ENCODE measurements at places on chromosomes 3 and 15.

- no peak for DNase-seq
- H3K4me3 ChIP-seq = no peak overlapping the region
- no peak overlapping the region for H3K27ac ChIP-seq
- H3K36me3 ChIP-seq = peaks cover 2% of the 10 kb centered on the region
- H3K27me3 ChIP-seq = no peaks in the 10 kb centered on the region
Measured at GRCh38 chr3:47643092-47643491, 64.4 kb upstream of the CSPG5 start.

DNA sequence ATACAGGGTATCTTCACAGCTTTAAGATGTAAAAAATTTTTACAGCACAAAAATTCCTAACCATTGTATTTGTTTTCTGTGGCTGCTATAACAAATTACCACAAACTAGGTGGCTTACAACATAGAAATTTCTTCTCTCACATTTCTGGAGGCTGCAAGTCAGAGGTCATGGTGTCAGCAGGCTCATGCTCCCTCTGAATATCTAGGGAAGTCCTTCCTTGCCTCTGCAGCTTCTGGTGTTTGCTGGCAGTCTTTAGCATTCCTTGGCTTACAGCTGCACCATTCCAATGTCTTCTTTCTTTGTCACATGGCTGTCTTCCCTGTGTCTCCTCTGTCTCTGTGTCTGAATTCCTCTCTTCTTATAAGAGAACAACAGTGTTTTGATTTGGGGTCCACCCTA is 310.2 kb upstream of the SUCLG2 start:
- H3K36me3 ChIP-seq = no peaks in the 10 kb centered on the region
- DNase-seq = no peak
- no peaks in the 10 kb centered on the region for H3K27me3 ChIP-seq
- H3K4me3 ChIP-seq = no peak overlapping the region
- H3K4me1 ChIP-seq = no peaks in the 10 kb centered on the region

DNA sequence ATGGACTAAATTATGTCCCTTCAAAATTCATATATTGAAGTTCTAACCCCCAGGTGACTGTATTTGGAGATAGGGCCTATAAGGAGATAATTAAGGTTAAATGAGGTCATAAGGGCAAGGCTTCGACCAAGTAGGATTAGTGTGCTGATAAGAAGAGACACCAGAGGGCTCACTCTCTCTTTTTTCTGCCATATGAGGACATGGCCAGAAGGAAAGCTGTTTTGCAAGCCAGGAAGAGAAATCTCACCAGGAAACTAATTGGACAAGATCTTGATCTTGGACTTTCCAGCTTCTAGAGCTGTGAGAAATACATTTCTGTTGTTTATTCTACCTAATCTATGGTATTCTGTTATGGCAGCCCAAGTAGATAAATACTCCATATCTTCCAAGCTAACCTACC is 503.6 kb upstream of the NAALADL2 start:
- no peak overlapping the region for H3K27ac ChIP-seq
- H3K36me3 ChIP-seq = no peaks in the 10 kb centered on the region
- no peaks in the 10 kb centered on the region for H3K4me1 ChIP-seq
- no peak overlapping the region for H3K4me3 ChIP-seq
- H3K27me3 ChIP-seq = no peaks in the 10 kb centered on the region

DNA sequence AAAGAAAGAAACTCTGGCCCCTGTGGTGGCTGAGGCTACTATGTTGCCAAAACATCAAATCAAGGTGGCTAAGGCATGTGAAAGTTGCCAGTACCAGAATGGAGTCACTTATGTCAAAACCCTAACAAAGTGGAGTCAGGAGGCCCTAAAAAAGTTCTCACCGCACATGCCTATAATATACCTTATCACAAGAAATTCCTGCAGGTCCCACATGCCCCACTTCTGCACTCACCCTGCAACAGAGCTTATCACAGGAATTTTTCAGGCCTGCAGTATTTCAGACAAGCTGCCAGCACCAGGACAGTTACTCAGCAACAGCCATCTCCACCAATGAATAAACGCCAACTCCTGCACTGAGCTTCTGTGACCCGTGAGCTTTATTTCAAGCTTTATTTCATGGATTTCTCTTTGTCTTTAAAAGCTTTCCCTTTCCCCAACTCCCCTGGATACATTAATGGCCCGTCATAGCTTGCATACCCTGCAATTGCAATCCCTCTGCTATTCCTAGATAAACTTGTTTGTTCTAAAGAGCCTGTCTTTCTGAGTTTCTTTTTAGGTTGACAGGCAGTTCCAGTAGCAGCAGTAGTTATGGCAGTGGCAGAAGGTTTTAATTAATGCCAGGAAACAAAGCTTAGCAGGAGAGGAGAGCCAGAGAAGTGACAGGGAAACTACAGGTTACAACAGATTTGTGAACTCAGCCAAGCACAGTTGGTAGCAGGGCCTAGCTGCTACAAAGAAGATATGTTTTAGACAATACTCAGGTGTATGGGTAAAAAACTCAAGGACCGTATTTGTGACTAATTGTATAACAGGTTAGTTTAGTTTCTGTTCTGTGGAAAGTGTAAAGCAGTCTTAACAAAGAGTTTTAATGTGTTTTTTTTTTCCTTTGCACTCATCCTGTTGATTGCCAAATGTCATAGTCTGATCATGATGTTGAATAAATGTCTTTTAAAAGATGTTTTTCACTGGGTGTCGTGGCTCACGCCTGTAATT is 15.9 kb upstream of the TMEM42 start:
- H3K4me1 ChIP-seq = no peaks in the 10 kb centered on the region
- no peak overlapping the region for H3K4me3 ChIP-seq
- DNase-seq = no peak
- no peaks in the 10 kb centered on the region for H3K36me3 ChIP-seq
- no peaks in the 10 kb centered on the region for H3K27me3 ChIP-seq
- H3K27ac ChIP-seq = no peak overlapping the region

- no peaks in the 10 kb centered on the region for H3K36me3 ChIP-seq
- DNase-seq = no peak
Measured at GRCh38 chr3:98215051-98215450, 48.6 kb downstream of the OR5H15 start.

- no peaks in the 10 kb centered on the region for H3K36me3 ChIP-seq
- H3K27me3 ChIP-seq = no peaks in the 10 kb centered on the region
- peaks cover 24% of the 10 kb centered on the region for H3K4me1 ChIP-seq
- peak; percentile 99 for DNase-seq
- H3K4me3 ChIP-seq = peak within 1 kb of the TSS; percentile 91
Measured at GRCh38 chr3:66998113-66998903, at the start of gene KBTBD8. KBTBD8 (plus strand) TSS chr3:66998307; CDS start chr3:66998356, 49 bp downstream.

GRCh38 chr15:57861034-57861638 is 154.6 kb downstream of the POLR2M start:
- H3K27me3 ChIP-seq = no peaks in the 10 kb centered on the region
- no peak for DNase-seq
- no peaks in the 10 kb centered on the region for H3K4me1 ChIP-seq
- H3K36me3 ChIP-seq = no peaks in the 10 kb centered on the region
- H3K27ac ChIP-seq = no peak overlapping the region

GRCh38 chr3:25472153-25472552 is 44.1 kb downstream of the RARB start:
- no peak for DNase-seq
- H3K4me3 ChIP-seq = no peak overlapping the region
- H3K36me3 ChIP-seq = no peaks in the 10 kb centered on the region
- no peaks in the 10 kb centered on the region for H3K27me3 ChIP-seq
- peaks cover 59% of the 10 kb centered on the region for H3K4me1 ChIP-seq

DNA sequence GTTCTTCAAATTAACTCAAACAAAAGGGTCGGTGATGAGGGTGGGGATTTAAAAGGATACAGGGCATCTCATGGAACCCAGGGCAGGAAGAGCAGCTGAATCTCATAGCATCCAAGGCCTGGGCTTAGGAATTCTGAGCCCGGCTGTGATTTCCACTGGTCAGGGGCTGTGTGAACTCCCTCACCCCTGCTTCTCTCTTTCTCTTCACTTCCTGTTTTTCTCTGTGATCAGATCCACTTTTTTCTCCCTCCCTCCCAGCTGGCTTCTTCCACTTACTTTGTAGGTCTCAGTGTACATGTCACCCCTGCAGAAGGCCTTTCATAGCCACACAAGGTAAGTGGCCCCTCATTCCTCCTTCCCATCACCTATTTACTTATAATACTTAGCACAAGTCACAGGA is 68.2 kb upstream of the CORO2B start:
- DNase-seq = no peak
- H3K4me3 ChIP-seq = no peak overlapping the region
- H3K36me3 ChIP-seq = no peaks in the 10 kb centered on the region
